ENCODE measurements at places on chromosomes 5 and 9.

DNA sequence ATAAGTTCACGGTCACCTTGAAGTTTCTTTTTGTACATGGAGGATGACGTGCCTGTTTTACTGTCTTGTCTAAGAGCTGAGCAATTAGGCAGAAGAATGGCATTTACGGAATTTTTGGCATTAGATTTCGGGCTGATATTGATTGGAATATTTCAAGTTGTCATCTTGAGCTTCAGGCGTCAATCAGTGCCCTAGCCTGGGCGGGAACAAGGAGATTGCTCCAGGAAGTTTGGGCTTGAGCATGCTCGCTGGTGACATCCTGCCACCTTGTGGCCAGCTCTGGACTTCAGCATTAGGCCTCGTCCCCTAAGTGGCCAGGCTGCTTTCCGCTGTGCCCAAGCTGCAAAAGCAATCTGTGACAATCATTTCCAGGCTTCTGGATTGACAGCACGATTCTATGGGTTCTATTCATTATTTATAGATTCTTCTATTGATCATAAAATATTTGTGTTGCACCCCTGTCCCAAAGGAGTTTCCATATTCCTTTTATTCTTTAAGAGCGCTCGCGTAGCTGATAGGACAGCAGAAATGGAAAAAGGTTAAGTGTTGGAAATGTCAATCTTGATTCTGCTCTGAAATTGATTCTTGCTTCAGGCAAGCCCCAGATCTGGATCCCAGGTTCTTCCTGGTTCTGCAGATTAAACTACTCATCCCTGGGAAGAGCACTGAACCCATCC is 79.3 kb downstream of the SLC28A3 start:
- DNase-seq: peak; percentile 13

GRCh38 chr9:70064496-70064895 is 20.8 kb downstream of the MAMDC2 start:
- DNase-seq: no peak

DNA sequence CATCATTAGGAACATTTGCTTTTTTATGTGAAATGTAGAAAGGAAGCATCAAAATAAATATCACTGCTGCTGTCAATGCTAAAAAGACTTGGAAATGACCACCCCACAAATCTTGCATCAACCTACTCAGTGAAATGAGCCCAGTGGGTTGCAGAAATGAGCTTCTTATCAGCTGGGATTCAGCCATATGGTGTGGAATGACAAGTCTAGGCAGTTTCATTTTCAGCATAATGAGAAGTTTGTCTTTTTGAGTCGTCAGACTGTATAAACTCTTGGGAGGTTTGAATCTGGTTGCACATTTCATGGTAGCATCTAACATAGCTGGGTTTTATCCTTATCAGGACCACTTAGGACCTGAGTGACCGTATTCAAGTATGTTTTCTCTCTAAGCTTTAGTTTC is 251.1 kb upstream of the PPP1R2B start:
- DNase-seq: no peak

DNA sequence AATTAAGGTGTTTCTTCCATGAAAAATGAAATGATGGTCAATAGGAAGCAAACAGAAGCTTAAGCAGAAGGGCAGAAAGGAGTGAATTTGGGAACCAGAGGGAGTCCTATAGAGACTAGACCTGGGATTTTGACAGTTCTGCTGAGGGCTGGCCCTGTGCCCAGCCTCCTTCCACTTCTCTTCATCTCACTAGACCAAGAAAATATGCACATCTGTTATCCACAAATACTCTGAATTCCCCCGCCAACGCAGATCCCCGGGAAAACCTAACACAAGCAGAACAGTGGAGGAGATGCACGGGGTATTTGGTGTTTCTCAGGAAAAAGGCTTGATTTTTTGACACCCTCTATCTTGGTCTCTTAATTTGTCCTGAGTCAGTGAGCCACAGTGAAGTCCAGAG is 22.7 kb downstream of the GRIA1 start:
- no peak for DNase-seq

DNA sequence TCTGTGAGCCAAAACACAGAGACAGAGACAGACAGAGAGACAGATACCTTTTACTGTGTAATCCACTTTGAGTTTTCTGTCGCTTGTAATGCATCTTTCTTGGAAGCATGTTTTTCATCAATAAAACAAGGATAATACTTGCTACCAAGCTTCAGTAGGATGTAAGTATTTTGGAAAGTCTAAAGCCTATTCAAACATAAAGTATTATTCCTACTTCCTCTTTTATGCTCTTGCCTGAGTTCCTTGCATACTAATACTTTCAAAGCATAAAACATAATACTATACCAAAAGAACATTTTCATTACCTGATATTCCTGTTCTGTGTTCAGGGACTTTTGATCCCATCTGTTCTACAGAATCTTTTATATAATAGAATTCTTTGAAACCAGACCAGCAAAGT is 64.5 kb upstream of the SLC30A5 start:
- DNase-seq: no peak

DNA sequence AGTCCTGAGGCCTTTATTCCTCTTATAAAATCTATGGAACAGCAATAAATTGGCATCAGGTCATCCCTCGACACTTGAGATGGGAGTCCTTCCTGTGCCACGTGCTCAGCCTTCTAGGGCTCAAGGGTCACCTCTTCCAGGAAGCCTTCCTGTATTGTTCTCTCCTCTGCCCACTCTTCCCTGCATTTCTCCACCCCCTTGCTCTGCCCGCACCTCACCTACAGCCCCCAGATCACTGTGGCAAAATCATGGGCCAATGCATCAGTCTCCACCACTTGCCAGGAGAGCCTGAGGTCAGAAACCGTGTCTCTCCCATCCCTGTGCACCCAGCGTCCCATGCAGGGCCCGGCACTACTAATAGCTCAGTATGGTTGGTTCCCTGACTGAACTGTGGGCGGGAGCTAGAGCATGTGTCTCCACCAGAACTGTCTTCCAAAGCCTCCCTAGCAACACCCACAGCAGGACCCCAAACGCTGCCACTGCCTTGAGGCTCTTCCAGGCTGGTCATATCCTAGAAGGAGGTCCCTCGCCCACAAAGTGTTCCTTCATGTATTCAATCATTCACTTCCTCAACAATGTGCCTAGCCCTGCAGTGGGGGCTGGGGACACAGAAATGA is 13.5 kb downstream of the DUSP1 start:
- no peak for DNase-seq

- DNase-seq: no peak
Measured at GRCh38 chr5:78899922-78900362, 85.2 kb downstream of the ARSB start.

DNA sequence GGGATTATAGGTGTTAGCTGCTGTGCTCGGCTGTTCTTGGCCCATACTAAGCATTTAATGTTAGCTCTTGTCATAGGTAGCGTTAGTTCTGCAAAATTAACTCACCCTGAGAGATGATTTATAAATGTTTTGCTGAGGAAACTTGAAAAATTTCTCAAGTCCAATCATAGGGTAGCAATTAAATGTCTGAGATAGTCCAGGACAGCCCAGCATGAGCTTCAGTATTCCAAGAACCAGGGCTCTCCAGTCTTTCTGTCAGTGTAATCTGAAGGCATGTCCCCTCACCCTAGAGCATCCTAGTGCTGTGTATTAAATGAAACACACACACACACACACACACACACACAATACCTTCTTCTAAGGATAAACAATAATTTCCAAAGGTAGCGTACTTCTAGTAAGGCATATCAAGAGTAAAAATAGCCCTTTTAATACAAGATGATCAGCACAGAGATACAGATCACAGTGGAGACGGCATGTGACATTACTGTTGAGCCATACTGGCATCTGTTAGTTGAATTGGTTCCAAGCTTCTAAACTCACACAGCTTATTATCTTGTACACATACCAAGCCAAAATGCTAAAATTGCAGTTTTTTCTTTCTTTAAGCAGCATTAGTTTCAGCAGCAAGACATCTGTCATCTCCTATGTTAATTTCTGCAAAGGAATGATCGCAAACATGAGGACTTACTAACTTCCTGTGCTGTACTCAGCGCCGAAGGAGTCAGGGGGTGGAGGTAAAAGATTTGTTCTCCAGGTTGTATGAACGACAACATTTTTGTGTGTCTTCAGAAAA is 46.3 kb upstream of the JMY start:
- DNase-seq: no peak

DNA sequence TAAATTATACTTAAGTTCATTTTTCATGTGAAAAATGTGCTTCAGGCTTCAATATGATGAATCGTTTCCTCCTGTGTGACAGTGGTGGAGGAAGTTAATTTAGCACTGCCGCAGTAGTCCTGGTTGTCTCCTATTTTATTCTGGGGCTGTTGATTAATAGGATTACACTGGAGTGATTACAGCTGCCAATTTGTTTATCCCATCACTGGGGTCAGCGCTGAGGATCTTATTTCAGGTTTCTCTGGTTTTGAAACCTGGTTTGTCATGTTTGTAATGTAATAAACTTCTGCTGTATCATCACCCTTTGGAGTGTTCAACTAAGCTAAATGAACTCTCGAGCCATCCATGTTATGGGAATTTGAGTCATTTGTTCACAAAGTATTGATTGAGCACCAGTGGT is 241.7 kb upstream of the KCNN2 start:
- no peak for DNase-seq

DNA sequence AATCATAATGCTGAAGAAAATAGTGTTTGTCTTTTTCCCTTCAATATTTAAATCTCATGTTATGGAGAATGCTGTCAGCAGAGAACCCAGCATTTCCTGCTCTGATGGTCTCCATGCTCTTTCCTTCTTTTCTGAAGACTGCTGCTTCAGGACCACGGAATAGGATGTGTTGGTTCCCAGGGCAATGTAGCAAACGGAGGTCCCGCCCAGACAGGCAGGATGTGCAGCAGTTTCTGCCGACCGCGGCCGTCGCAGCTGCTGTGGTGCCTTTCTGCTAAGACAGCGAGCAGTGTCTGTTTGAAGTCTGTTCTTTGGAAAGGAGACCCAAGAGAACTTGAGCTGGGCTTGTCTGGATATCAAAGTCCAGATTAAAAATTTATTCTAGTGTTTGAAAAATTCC is 654.3 kb downstream of the CCDC171 start:
- DNase-seq: no peak

DNA sequence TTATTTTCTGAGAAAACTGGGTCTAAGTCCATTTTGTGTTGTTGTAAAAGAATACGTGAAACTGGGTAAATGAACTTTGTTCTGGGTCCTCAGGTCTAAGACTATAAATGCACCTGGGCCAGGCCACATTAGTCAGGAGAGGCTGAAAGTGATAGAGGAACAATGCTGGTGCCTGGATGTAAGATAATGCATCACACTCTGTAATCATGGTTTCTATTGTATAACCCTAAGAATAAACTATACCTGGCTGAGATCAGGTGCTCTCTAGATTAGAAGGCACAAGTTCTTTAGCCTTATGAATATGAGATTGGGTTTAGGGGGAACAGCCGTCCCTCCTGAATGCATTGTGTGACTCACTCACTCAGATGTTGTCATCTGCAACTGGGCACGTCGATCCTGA is 675.5 kb downstream of the HTR1A start:
- DNase-seq: no peak

- no peak for DNase-seq
Measured at GRCh38 chr9:136935651-136936050, 8.9 kb downstream of the FBXW5 start.

- DNase-seq: peak; percentile 47
Measured at GRCh38 chr5:141960018-141960417, 2.0 kb upstream of the PCDH12 start.

DNA sequence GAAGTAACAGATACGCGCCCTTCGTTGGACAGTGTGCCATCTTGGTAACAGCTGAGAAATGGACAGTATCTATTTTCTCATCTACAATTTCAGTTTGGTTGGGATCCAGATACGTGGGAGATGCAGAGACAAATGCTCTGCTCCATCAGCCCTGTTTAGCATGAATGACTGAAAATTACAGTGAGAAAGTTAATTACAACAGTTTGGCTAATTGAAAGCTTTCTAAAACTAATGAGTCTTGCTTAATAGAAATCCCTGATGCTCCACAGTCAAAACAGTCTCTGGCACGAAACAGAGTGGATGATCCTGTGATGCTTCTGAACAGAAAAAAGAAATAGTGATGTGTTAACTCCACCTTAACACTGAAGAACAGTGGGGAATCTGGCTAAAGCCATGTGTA is 140.2 kb downstream of the DNAH5 start:
- no peak for DNase-seq

- no peak for DNase-seq
Measured at GRCh38 chr9:118829334-118829733, 539.9 kb downstream of the BRINP1 start.

DNA sequence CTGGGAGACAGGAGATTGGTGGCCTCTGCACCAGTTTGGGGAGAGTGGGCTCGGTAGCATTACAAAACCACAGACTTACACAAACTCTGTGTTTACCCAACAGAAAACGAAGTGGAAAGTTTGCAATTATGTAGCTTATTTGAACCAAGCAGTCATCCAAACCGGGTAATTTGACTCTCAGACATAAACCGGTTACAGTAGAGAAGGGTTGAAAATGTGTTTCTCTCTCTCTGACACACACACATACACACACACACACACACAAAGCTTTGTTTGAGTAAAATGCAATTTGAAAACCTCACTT is 97.1 kb upstream of the ZNF608 start:
- no peak for DNase-seq

DNA sequence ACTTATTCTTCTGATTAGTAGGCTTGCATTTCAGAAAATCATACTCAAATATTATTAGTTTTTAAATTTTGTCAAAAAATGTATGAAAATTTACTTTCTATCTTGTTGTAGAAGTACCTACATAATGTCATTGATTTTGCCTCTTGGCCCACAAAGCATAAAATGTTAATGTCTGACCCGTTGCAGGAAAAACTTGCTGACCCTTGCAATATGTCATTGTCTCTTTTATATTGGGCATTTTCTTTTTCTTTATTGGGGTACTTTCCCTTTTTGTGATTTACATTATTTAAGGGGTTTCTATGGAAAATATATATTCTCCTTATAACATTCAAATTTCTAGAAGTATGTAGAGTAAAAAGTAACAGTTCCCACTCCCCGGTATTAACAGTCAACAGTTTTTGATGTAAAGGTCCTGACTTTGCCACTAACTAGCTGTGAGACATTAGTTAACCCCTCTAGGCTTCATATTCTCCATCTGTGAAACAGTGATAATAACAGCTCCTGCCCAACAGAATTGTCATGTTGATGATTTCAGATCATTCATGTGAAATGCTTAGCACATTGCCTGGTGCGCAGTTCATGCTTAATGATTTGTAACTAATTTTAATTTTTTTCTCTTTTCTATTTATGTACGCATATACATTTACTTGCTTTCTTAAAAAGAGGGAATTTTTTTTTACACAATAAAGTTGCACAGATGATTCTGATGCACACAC is 243.2 kb downstream of the ARHGAP26 start:
- no peak for DNase-seq

DNA sequence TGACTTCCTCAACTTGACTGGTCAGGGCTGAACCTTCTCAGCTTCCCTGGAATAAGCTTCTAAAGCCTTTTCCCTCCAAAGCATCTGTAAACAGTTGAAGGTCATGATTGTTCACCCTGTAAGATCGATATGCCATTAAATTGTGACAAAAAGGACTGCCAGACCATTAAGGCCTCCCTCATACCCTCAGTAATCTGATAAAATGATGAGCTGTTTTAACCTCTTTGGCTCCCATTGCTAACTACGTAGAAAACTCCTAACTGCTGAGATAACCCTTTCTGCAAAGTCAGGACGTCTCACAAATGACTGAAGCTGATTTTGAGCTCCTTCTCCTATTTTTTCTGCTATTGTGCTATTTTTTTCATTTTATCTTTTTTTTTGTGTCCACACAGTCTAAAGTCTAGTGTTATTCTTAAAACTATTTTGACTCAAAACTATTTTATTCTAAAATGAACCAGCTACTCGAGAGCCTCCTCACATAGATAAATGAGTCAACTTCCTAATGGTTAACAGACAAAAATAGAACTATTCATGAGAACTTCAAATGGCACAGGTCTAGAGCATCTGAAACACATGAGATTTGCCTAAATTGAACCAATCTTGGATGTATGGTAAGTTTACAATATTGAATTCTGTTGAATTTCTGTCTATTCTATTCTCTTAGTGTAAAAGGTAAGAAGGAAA is 395.6 kb upstream of the TLE4 start:
- no peak for DNase-seq
